ENCODE measurements at places on chromosomes 4 and X.
A peak's percentile ranks its signal among the peaks of the same experiment; 100 is the strongest.

GRCh38 chr4:54278216-54278615 lies 49.1 kb downstream of the PDGFRA start:
- no peak for DNase-seq

DNA sequence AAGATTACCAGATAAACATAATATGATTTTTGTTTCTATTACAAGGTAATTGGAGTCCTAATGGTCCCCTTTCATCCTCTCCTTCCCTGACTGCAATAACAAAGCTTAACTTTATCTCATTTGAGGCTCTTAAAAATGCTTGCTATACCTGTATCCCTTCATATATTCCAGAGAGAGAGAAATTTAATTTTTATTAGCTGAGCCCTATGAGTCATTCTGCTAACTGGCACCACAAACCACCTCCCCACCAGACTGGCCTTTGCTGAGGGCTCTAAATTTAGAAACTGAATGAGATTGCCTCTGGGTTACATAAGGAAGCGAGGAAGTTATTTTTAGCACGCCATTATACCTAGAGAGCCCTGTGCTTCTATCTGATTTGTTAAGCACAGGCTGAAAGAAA lies 27.4 kb downstream of the CBLL2 start:
- peak; percentile 44 for DNase-seq

- DNase-seq = no peak
Measured at GRCh38 chr4:182291597-182292270, 48.5 kb downstream of the TENM3 start.

- no peak for DNase-seq
Measured at GRCh38 chrX:18753631-18754030, 46.2 kb downstream of the PPEF1 start.

- DNase-seq = no peak
Measured at GRCh38 chr4:173009129-173009823, 159.3 kb upstream of the GALNT7 start.

DNA sequence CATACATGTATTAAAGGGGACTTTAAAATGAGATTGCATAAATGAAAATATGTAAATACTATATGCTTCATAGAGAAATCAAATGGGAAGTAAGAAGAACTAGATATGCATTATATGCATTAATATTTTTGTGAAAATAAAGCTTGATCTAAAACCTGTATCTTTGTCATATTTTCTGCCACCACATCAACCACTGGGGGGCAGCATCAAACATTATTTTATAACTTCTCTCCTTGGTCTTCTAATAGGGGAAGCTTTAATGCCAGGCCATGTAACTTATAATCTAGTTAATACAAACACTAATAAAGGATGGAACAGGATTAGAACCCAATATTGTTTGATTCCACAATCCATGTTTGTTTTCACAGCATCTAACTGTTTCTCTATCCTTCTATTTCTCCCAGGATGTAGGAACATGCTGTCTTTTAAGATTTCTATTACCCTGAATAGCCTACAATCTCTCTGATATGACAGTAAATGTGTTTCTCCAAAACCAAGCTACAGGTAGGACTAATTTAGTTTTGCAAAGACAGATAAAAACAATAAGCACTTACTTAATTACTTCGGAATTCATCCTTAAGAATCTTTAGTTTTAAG lies 10.0 kb downstream of the QRFPR start:
- peak; percentile 59 for DNase-seq

DNA sequence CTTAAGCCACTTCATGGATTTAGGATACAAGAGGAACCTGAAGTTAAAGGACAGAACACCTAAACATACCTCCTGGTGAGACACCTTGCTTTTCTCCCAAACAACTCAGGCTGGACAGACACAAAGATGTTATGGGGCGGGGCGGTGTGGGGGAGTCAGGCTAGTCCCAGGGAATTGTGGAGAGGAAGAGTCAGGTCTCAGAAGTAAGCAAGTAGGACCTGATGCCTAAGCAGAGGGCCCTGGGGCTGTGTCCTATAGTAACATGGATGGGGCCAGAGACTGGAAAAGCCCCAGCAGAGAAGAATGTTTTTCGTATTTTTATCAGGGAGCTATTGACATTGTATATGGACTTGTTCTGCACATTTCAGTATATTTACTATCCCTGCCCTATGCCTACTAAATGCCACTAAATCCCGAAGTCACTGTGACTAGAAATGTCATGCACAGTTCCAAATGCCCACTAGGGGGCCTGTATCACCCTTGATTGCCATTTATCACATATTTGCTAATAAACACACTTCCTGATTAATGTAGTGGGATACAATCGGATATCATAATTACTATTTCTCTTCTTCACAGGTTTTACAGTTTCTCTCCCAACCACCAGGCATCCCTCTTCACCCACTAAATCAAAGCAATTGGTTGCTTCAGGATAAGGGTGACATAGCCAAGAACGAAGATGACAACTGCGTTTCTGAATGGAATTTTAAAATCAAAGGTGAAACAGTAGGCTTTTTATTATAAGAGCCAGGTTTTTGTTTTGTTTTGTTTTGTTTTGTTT lies 23.8 kb upstream of the ARHGAP10 start:
- peak; percentile 72 for DNase-seq

DNA sequence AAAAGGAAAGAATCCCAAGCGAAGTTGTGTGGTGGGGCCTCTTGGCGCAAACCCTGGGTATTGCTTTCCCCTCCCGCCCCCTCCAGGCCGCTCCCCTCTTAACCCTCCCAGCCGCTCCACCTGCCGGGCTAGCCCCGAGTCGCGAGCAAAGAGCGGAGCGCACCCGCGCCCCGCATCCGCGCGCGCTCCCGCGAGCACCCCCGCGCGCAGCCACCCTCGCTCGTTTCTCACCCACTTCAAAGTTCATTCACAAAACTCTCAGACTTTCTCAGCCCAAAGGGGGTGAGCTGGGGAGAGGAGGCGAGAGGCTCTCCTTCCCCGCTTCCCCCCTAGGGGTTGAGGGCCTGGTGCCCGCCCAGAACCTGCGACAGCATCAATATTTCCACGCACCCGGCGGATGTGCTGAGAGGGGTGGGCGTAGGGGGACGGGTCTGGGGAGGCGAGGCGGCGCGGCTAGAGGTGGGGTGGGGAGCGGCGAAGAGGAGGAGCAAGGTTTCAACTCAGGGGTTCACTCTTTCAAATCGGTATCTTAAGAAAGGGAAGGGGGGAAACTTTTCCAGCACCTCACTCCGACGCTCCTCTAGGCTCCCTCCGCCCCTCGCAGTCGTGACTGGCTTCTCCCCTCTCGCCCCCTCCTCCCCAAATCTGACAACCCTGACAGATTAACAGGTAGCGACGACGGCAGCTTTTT lies 1.8 kb downstream of the MAML3 start:
- DNase-seq = peak; percentile 94

- no peak for DNase-seq
Measured at GRCh38 chrX:123487236-123487635, 245.6 kb downstream of the THOC2 start.

- DNase-seq = peak; percentile 25
Measured at GRCh38 chr4:130233377-130234047, 1137.6 kb downstream of the C4orf33 start.

DNA sequence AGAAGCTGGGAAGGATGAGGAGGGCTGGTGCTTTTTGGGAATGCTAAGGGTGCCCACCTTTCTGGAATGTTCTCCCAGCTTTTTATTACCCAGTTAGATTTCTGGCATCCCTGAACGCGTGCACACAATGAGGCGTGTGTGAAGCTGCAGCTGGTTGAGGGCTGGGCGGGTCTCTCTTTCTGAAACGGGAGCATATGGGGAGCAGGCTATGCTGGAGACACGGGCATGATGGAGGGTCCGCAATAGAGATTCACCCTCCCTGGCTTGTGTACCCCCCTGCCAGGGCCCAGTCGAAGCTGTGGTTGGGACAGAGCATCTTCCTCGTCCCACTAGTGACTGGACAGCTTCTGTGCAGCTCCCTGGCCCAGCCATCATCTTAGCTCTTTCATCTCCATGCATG lies 8.5 kb downstream of the NSG1 start:
- DNase-seq = no peak

DNA sequence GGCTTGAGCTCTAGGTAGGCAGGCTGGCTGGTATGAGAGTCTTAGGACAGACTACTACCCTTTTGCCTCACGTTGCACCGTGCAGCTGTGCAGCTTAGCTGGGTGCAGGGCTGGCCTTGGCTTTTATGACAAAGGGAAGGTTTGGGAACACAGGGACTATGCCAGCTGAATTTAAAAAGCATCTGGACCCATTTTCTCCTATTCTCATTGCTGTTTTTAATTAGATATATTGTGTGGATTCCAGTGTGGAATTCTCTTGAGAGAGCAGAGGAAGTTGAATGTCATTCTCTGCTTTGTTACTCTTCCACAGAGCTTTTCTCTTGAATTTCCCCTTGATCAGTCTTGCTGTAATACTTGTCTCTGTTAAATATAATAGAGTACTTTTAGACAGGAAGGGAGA lies 192.7 kb downstream of the ZNF330 start:
- no peak for DNase-seq

DNA sequence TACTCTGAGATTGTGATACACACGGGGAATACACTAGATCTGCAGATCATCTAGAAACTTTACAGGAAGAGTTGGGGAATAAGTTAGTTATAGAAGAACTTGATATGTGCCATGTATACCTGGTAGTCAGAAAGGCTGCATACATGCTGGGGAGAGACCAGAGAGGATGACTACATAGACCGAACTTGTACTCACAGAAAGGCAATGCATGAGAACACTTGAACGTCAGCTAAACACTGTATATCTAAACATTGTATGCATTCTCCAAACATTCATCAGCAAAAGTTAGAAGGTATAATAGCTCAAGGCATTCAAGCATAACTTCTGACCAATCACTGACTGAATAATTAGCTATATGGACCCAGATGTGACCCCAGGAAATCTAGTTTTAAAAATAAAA lies 78.0 kb upstream of the PDHA2 start:
- no peak for DNase-seq

DNA sequence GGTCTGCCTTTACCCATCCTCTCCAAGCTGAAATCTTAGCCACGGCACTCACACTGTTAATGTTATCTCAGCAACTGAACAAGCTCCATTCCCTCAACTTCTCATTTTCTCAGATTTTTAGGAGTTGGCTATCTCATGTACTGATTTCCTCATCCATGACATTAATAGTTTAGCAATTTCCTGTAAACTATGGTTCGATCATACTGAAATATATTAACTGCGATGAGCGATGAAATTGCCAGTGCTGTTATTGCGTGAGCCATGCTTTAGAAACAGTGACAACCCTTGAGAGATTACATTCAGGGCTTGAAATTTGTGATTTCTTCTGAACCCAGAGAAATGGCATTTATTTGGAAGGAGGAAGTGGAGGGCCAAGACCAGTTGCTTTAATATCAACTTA lies 223.7 kb downstream of the GPAT3 start:
- DNase-seq = no peak

- no peak for DNase-seq
Measured at GRCh38 chrX:154761977-154762536, 607 bp upstream of the DKC1 start.

DNA sequence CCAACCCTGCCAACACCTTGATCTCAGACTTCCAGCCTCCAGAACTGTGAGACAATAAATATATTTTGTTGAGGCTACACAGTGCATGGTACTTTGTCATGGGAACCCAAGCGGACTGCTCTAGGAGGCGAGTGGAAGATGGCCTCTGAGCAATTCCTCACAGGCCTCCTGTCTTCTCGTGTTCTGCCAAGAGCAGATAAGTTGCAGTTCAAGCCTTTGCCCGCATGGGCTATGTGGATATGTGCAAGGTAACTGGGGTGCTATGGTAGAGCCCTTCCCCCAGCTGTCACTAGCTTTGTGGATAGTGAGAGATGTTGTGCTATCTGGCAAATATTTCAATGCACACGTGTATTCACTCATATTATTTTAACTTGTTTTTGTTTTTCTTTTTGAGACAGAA lies 156.0 kb upstream of the BCOR start:
- DNase-seq = no peak

GRCh38 chrX:23616361-23616760 lies 50.9 kb upstream of the PRDX4 start:
- DNase-seq = peak; percentile 48

DNA sequence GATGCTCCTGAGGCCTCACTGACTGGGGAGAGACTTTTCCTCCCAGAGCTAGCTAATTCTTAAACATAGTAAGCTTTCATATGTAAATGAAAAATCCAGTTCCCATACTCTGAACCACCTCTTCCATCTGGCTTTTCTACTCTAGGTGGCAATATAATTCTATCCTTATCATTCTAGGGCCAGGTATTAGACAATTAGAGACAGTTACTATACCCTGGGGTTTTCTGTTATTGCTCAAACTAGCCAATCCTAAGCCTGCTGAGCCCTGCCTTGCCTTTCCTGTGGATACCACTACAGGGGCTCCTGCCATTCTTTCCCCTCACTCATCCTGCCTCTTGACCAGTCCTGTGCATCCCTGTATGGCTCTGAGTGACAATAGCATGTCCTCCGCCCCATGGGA lies 552.0 kb downstream of the STIM2 start:
- no peak for DNase-seq

- DNase-seq = no peak
Measured at GRCh38 chrX:111349101-111349500, 62.9 kb downstream of the DCX start.

DNA sequence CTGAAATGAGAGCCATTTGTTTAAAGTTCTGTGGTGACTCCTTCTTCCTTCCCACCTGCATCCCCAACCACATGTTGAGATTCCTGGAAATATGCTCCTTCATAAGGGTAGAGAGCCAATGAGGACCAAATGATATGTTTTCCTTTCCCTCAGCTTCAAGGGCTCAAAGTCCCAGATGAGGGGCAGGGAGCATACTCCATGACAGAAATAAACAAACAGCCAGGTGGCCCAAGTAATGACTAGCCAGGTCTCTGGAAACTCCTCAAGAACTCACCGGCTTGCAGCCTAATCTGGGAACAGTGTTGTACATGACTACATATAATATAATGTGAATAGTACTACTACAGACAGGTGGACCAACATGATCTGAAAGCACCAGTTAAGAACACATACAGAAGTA lies 392.3 kb downstream of the PACRGL start:
- DNase-seq = no peak

- no peak for DNase-seq
Measured at GRCh38 chr4:156830351-156830750, 141.2 kb downstream of the PDGFC start.

GRCh38 chr4:84401701-84402306 lies 97.3 kb downstream of the NKX6-1 start:
- DNase-seq = no peak

Data from Kasumi-1 (cell line).